ENCODE measurements at places on chromosomes 7 and 10. TPM values are rescaled to one million over a fixed set of nuclear protein-coding genes. Genes with fewer than 3 reads are reported as not detected.

ZNRF2 gene
- 23.6 TPM for total RNA-seq

CLEC5A gene
- total RNA-seq = 6.3 TPM

PDSS1 gene
- 2.3 TPM for total RNA-seq

KLF14 gene
- 0.20 TPM for total RNA-seq

SAMD9 gene
- 10.2 TPM for total RNA-seq

STOX1 gene
- 4.2 TPM for total RNA-seq

KIF11 gene
- total RNA-seq = 2.0 TPM

HACD1 gene
- total RNA-seq = 19.7 TPM

ADAMTS14 gene
- total RNA-seq = 0.15 TPM

AASS gene
- total RNA-seq = 26.3 TPM

CACUL1 gene
- total RNA-seq = 38.8 TPM

DNA sequence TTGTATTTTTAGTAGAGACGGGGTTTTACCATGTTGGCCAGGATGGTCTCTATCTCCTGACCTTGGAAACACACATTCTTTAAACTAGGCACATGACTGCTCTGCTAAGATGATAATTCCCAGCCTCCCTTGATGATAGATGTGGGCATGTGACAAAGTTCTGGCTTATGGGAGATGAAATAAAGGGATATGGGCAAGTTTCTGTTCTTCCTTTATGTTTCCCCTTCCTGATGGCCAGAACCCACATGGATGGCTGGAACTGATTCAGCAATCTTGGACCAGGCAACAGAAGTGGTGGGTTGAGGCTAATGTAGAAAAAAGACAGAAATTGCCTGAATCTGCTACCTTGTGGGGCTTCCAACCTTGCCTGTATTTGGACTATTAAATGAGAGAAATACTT, 60.7 kb upstream of the NRP1 start:
- no peak overlapping the region for H3K4me3 ChIP-seq
- no peaks in the 10 kb centered on the region for H3K27me3 ChIP-seq
- no peaks in the 10 kb centered on the region for H3K4me1 ChIP-seq
- no peaks in the 10 kb centered on the region for H3K36me3 ChIP-seq

- H3K36me3 ChIP-seq = no peaks in the 10 kb centered on the region
- no peaks in the 10 kb centered on the region for H3K27me3 ChIP-seq
- no peaks in the 10 kb centered on the region for H3K4me1 ChIP-seq
- H3K27ac ChIP-seq = no peak overlapping the region
- no peak for DNase-seq
These were observed 80.4 kb downstream of the TES start for GRCh38 chr7:116290740-116291139.

GRCh38 chr10:31707093-31708039, 221.3 kb downstream of the ARHGAP12 start:
- peak; percentile 54 for DNase-seq
- peak overlapping the region; percentile 90 for H3K27ac ChIP-seq
- H3K27me3 ChIP-seq = no peaks in the 10 kb centered on the region
- no peaks in the 10 kb centered on the region for H3K36me3 ChIP-seq
- peaks cover 47% of the 10 kb centered on the region for H3K4me1 ChIP-seq
- H3K4me3 ChIP-seq = no peak overlapping the region

DNA sequence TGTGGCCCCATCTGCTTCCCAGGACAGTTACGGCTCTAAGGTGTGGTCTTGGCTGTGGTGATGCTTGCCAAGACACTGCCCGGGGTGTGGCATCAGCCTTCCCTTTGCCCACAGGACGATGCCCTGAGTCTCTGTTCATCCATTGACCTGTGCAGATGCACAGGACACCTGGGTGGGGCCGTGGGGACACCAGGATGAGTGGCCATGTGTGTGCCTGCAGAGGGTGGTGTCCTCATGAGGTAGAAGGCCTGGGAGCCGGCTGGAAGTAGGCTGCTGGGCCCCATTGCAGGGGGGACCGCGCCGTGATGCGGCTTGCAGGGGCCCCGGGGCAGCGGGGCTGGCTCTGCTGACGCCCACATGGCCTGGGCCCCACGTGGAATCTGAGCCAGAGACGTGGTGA, 22.4 kb upstream of the PWWP2B start:
- H3K27ac ChIP-seq = no peak overlapping the region
- H3K4me3 ChIP-seq = no peak overlapping the region
- no peaks in the 10 kb centered on the region for H3K27me3 ChIP-seq

- DNase-seq = peak; percentile 85
- peaks cover 60% of the 10 kb centered on the region for H3K4me1 ChIP-seq
These were observed 45.5 kb downstream of the NOD1 start for GRCh38 chr7:30433082-30433481.

GRCh38 chr7:155577509-155577905, 31.1 kb upstream of the CNPY1 start:
- peaks cover 6% of the 10 kb centered on the region for H3K4me1 ChIP-seq
- no peak for DNase-seq
- no peak overlapping the region for H3K4me3 ChIP-seq
- no peak overlapping the region for H3K27ac ChIP-seq
- no peaks in the 10 kb centered on the region for H3K27me3 ChIP-seq

DNA sequence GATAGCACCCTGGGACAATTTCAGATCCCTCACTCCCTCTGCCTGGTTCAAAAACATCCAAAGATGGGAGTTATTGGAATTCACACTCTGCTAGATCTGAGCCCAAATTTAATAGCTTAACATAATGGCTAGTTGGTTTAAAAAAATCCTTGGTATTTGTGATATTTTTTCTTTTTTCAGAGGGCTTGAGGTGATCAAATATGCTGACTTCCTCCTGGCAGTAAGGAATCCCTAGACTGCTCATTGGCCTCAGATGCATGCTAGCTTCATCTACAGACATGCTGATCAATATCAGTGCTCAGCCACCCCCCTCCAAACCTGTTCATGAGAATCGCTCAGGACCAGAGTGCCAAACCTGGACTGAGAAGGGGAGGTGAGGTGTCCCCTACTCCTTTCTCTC, 74.7 kb upstream of the PLPP4 start:
- no peak for DNase-seq
- no peak overlapping the region for H3K27ac ChIP-seq
- no peaks in the 10 kb centered on the region for H3K36me3 ChIP-seq
- H3K4me1 ChIP-seq = no peaks in the 10 kb centered on the region

GRCh38 chr10:67079126-67079525, 153.3 kb downstream of the LRRTM3 start:
- H3K36me3 ChIP-seq = no peaks in the 10 kb centered on the region
- H3K4me1 ChIP-seq = no peaks in the 10 kb centered on the region
- no peak for DNase-seq
- H3K27me3 ChIP-seq = no peaks in the 10 kb centered on the region
- no peak overlapping the region for H3K4me3 ChIP-seq
- no peak overlapping the region for H3K27ac ChIP-seq

DNA sequence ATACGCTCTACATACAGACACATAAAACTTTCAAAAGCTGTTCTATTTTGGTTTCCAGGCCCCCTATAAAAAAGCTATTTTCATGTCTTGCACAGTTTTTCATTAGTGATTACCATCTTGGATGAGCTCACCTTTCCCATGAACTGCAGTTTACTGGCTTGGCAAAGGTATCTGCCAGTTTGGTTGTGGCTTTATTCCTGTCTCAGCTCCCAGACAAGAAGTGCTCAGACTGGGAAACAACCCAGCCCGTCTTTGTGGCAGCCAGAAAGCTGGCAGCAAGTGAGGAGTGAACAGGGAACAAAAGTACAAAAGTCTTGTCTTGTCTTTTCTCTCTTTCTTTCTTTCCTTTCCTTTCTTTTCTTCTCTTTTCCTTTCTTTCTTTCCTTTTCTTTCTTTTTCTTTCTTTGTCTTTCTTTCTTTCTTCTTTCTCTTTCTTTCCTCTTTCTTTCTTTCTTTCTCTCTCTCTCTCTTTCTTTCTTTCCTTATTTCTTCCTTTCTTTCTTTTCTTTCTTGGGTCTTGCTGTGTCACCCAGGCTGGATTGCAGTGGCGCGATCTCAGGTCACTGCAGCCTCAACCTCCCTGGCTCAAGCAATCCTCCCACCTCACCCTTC, 138.8 kb downstream of the CFAP58 start:
- H3K4me1 ChIP-seq = no peaks in the 10 kb centered on the region
- DNase-seq = no peak
- no peaks in the 10 kb centered on the region for H3K36me3 ChIP-seq
- H3K27me3 ChIP-seq = no peaks in the 10 kb centered on the region
- H3K27ac ChIP-seq = no peak overlapping the region

- H3K4me3 ChIP-seq = no peak overlapping the region
- no peaks in the 10 kb centered on the region for H3K36me3 ChIP-seq
- no peak overlapping the region for H3K27ac ChIP-seq
- DNase-seq = no peak
- no peaks in the 10 kb centered on the region for H3K27me3 ChIP-seq
These were observed 39.2 kb upstream of the CARD11 start for GRCh38 chr7:3082831-3083230.

GRCh38 chr7:73891178-73891885, 30.4 kb downstream of the TMEM270 start:
- peaks cover 18% of the 10 kb centered on the region for H3K4me1 ChIP-seq
- no peaks in the 10 kb centered on the region for H3K36me3 ChIP-seq

DNA sequence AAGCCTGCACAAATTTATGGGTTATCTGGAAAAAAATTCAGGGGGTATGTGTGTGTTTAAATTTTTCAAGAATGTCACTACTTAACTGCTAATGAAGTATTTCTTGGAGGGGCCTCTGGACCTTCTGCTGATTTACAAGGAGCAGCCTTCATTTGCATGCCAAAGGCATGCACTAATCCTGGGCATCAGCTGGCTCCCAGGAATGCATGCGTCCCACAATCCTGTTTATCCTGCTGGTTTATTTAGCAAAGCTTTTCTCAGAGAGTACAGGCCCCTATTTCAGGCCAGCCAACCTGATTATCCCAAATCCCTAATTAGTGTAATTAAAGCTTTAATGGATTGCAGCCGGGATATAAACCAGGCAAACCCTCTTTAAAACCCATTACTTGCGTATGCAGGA, 170.4 kb downstream of the TAX1BP1 start:
- H3K27me3 ChIP-seq = no peaks in the 10 kb centered on the region
- no peak overlapping the region for H3K27ac ChIP-seq
- DNase-seq = no peak
- H3K4me3 ChIP-seq = no peak overlapping the region

GRCh38 chr10:10967581-10968256, 50.0 kb upstream of the CELF2 start:
- H3K4me3 ChIP-seq = no peak overlapping the region
- H3K36me3 ChIP-seq = no peaks in the 10 kb centered on the region
- no peaks in the 10 kb centered on the region for H3K4me1 ChIP-seq
- no peak overlapping the region for H3K27ac ChIP-seq
- DNase-seq = no peak

DNA sequence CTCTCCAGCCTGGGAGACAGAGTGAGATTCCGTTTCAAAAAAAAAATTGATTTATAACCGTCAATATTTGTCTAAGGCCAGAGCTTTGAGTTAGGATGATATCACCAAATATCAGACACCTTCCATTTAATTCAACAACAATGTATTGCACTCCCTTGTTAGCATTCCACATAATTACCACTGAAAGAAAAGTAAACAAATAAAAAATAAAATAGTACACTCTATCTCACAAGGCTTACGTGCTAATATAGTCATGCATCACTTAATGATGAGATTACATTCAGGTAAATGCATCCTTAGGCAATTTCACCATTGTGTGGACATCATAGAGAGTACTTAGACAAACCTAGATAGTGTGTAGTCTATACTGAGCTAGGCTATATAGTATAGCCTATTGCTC, 127.6 kb upstream of the RHOBTB1 start:
- no peaks in the 10 kb centered on the region for H3K27me3 ChIP-seq
- no peaks in the 10 kb centered on the region for H3K4me1 ChIP-seq
- H3K36me3 ChIP-seq = no peaks in the 10 kb centered on the region
- DNase-seq = no peak
- no peak overlapping the region for H3K27ac ChIP-seq

DNA sequence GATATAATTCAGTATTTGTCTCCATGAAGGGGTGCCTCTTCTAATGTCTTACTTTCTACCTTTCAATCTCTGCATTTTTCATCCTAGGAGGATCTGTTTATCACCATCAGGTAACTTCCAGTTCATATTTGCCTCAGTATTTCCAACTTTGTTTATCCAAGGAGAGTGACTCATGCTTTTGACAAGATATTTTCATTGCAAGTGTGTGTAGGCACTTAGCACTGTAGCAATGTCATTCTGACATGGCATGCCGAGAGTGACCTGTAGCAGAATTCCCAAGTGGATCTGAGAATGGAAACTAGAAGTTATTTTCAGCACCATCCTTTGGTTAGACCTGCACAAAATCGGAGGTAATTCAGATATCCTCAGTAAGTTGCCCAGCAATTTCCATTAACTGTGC, 129.9 kb downstream of the INHBA start:
- H3K27ac ChIP-seq = no peak overlapping the region
- no peak for DNase-seq
- no peak overlapping the region for H3K4me3 ChIP-seq
- H3K4me1 ChIP-seq = no peaks in the 10 kb centered on the region

DNA sequence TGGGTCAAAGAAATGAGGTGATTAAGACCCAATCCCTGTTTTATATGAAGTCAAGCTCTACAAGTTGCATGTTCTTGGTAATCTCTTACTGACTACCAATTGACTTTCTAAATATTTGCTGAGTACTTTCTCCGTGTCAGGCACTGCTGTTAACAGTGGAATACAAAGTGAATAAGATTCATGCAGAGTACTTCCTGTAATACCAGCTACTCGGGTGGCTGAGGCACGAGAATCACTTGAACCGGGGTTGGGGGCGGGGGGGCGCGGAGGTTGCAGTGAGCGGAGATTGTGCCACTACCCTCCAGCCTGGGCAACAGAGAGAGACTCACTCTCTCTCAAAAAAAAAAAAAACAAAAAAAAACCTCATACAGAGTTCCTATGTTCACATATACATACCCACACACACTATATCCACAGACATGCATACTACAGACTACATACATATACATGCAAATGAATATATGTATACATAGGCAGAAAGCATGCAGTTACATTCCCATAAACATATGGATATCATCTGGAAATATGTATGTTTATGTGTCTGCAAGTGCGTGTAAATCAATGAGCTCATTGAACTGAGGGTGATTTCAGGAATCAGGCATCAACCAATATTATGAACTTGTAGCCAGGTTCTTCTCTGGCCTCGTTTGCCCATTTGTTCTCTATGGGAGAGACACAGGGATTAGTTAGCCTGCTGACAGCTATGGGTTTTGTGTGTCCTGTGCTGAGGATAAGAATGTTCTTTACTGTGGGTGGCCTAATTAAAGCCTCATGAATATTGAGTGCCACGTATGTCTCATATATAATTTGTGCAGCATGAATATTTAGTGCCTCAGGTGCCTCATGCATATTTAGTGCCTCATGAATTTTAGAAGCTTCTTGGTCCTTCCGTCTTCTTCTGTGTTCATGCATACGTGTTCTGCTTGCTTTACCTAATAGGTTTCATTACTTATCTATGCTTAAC, 73.9 kb downstream of the BICC1 start:
- H3K4me3 ChIP-seq = no peak overlapping the region
- no peaks in the 10 kb centered on the region for H3K4me1 ChIP-seq
- no peaks in the 10 kb centered on the region for H3K36me3 ChIP-seq
- no peak overlapping the region for H3K27ac ChIP-seq

- H3K4me1 ChIP-seq = no peaks in the 10 kb centered on the region
- DNase-seq = no peak
- H3K36me3 ChIP-seq = no peaks in the 10 kb centered on the region
- H3K27me3 ChIP-seq = no peaks in the 10 kb centered on the region
- H3K27ac ChIP-seq = no peak overlapping the region
These were observed 116.3 kb downstream of the PLPP4 start for GRCh38 chr10:120573355-120573754.

GRCh38 chr7:26535483-26536007, 243.9 kb downstream of the SNX10 start:
- DNase-seq = no peak
- no peaks in the 10 kb centered on the region for H3K36me3 ChIP-seq
- no peaks in the 10 kb centered on the region for H3K27me3 ChIP-seq
- no peak overlapping the region for H3K4me3 ChIP-seq
- no peak overlapping the region for H3K27ac ChIP-seq
- no peaks in the 10 kb centered on the region for H3K4me1 ChIP-seq

GRCh38 chr7:129383542-129384132, 50.6 kb upstream of the STRIP2 start:
- H3K36me3 ChIP-seq = no peaks in the 10 kb centered on the region

All from upper lobe of left lung (tissue), 6 donors.